ENCODE measurements at places on chromosomes 1 and 21.

DNA sequence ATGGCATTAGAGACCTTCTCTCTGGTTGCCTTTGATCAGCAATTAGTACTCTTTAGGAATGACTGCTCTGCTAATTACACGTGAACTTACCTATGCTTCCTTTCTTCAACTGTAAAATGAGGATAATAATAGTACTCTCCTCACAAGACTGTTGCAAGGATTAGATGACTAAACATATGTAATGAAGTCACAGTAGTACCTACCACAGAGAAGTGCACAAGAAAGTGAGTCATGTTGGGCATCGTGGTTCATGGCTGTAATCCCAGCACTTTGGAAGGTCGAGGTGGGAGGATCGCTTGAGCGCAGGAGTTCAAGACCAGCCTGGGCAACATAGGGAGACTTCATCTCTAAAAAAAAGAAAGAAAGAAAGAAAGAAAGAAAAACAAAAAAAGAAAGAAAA is 68.1 kb upstream of the AK4 start:
- no peak for DNase-seq

DNA sequence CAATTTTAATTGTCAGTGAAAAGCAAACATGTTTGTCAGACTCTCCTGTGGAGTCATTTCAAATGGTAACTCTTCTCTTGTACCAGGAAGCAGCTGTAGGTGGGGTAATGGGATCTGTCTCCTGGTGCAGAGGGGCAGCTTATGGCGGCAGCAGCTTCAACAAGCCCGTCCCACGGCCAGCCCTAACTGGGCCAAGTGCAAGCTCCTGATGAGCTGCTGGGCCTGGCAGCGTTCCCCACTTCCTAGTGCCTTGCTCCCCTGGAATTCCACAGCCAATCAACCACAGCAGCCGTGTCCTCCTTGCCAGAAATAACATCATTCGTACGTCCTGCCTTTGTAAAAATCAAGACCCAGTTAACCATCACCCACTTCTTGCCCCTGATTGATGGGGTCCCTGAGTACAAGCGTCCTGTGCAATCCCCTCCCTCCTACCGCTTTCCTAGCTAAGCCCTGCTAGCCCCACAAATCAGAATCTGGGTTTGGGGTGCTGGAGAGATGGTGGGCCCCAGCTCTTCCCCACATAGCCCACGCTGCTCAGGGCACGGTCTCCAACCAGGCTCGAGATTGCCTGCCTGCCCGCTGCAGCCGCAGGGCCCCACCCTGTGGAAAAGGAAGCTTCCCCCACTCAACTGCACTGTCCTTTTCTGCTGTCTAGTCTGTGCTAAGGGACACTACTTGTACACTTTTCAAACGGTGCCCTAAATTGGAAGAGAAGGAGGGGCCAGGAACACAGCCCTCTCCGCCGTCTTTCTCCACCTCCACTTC is 61.2 kb downstream of the TOR1AIP2 start:
- DNase-seq = peak; percentile 82

DNA sequence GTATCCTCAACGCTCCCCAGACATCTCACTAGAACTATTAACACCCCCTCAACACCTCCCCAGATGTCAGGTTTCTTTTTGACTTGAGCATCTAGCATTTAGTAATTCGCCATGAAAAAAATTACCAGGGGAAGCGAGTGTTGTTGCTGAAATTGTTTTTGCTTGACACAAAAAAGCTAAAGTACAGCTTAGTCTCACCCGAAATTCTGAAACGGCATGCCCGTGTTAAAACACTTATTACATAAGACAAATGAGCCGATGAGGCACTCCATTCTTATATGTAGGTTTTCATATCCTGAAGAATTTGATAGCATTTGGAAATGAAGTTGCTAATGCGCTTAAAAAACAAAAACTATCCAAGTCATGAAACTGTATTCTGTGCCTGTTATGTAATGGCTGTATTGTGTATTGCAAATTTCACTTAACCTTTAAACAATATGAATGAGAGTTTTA is 1.3 kb upstream of the NRIP1 start:
- no peak for DNase-seq

GRCh38 chr1:69998847-69999246 is 206.5 kb downstream of the LRRC40 start:
- DNase-seq = no peak

DNA sequence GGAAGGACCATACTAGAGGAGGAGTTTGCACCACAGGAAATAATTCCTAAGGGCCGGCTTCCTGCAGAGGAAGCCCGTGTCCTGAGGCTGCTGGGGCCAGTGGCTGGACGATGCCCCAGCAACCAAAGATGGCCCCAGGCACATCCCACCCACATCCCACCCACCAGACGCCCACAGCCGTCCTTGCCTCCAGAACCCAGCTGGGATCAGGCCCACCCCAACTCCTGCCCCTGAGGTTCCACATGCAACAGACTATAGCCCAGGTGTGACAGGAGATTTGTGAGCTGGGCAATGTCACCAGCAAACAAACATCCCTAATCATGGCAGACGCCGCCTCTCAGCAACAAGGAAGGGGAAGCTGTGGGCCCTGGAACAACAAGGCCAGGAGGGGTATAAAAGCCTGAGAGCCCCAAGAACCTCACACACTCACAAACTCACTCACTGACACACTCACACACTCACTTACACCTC is at the start of gene KRTAP10-9:
Gene KRTAP10-9, plus strand, starts transcription at position 421 of the 471 bp plus-strand sequence. CDS start 79 bp downstream, outside the sequence.
- no peak for DNase-seq

DNA sequence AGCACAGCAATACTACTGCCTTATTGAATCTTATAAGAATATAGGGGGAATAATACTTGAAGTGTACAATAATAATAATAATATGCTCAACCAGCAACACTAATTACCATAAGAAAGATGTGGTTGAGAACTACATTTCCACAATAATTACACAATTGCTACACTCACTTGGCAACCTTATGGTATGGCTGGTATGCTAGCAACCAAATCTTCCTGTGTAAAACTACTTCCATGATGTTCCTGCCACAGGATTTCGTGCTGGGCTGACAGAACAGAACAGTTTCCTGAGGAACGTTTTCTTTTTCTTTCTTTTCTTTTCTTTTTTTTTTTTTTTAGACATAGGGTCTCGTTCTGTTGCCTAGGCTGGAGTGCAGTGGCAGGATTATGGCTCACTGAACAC is 50.6 kb downstream of the KIF26B start:
- no peak for DNase-seq

GRCh38 chr21:34938089-34938764 is 110.9 kb downstream of the RUNX1 start:
- no peak for DNase-seq

GRCh38 chr1:155226188-155226909 is 17.9 kb downstream of the MTX1 start:
- peak; percentile 86 for DNase-seq

- DNase-seq = no peak
Measured at GRCh38 chr21:25836396-25836795, 101.6 kb downstream of the GABPA start.

GRCh38 chr1:1861339-1861730 is 29.6 kb downstream of the GNB1 start:
- no peak for DNase-seq

GRCh38 chr1:183180634-183181056 is 5.4 kb upstream of the LAMC2 start:
- peak; percentile 64 for DNase-seq

DNA sequence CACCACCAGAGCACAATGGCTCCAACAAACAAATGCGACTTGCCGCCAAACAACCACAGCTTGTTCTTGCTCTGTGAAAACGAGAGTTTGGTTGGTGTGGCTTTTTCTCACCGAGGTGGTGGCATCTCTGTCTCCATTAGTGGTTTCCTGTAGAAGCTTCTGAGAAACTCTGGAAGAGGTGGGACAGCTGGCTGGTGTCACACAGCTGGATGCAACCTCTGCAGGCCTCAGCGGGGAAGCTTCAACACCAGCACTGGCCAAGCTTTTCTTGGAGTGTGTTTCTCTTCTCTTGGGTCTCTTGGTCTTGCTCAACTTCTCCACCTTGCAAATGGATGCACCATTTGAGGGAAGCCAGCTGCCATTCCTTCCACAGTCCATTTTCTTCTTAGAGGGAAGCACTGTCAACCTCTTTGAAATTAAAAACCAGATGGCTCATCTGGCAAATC is 124.8 kb downstream of the KCNN3 start:
- peak; percentile 75 for DNase-seq

DNA sequence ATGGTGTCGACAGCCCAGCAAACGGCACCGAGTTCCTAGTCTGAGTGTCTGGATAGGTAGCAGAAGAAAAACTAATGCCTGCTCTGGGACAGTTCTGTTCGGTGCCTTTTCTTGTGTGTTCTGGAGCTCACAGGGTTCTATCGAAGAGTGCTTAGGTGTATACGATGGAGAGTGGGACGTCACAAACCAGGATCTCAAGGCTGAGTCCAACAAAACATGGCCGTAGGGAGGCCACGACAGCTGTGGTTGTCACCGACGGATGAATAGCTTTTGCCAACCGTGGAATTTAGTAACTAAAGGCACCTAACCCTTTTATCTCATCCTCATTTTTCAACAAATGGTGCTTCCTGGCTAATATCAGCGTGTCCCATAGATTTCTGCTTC is 635 bp upstream of the SYNJ1 start:
- DNase-seq = no peak

DNA sequence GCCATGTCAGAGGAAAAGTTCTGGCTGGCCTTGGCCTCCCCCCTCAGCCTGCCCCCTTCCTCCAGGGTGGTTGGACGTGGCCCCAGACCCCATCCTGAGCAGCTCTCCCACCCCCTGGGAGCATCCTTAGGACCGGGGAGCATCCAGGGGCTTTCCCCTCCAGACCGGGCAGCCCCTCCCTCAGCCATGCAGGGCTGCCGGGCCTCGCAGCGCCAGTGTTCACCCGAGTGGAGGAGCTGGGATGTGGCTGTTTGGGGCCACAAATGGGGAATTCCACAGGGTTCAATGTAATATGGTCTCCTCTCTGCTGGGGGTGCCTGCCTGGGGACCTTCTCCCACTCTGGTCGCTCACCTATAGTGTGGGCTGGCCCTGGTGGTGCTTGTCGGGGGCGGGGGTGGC is 4.2 kb upstream of the PFKL start:
- DNase-seq = no peak

GRCh38 chr1:12409681-12410080 is 179.9 kb downstream of the VPS13D start:
- DNase-seq = no peak

Measured in Right ventricle myocardium superior (tissue), 1 donor.